ENCODE measurements at places on chromosomes 13 and 19. TPM values are rescaled to one million over a fixed set of nuclear protein-coding genes. Genes with fewer than 3 reads are reported as not detected.

CNFN gene
- not detected for total RNA-seq

SYCN gene
- total RNA-seq = not detected

PPM1N gene
- total RNA-seq = 0.35 TPM

ZNF627 gene
- 19.8 TPM for total RNA-seq

SCGB2B2 gene
- total RNA-seq = not detected

ZNF146 gene
- total RNA-seq = 94.9 TPM

SLC25A15 gene
- 25.2 TPM for total RNA-seq

FFAR2 gene
- total RNA-seq = not detected
